ENCODE measurements at places on chromosomes 5 and 9.

DNA sequence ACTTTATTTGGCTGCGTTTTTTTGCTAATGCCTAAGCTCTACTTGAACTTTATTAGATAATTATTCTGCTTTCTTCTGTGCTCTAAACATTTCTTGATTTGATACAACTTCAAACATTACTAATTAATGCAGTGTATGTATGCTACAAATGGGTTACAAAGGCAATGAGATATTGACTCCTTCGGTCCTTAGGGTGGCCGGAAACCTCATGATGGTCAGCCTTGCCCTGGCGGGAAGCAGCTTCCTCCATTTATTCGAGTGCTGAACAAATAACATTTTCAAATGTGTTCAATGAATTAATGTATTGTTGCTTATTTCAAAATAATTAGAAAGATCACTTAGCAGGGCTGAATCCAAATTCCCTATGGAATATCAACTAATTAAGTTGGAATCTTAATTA, 3.9 kb upstream of the LNPEP start:
- no peak for DNase-seq

- DNase-seq = no peak
Measured at GRCh38 chr5:126020770-126021169, 402.4 kb upstream of the GRAMD2B start.

- DNase-seq = no peak
Measured at GRCh38 chr9:38089387-38090165, 20.5 kb upstream of the SHB start.

GRCh38 chr5:61599370-61600122, 267.5 kb downstream of the ZSWIM6 start:
- peak; percentile 35 for DNase-seq

DNA sequence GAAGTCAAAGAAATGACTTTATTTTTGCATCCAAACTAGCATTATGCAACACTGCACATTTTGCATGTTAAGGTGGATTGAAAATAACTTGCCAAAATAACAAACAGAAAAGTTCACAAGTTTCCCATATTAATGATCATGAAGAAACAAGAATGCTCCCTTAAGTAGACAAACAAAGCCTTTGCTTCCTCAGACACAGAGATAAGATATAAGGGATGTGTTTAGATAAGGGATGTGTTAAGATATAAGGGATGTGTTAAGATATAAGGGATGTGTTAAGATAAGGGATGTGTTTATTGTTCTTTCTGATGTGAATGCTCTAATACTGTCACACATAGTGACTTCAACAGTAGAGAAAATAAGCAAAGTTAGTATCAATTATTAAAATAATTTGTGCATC, 174.8 kb downstream of the GABRG2 start:
- no peak for DNase-seq

- no peak for DNase-seq
Measured at GRCh38 chr9:137530331-137530730, 19.9 kb downstream of the PNPLA7 start.

DNA sequence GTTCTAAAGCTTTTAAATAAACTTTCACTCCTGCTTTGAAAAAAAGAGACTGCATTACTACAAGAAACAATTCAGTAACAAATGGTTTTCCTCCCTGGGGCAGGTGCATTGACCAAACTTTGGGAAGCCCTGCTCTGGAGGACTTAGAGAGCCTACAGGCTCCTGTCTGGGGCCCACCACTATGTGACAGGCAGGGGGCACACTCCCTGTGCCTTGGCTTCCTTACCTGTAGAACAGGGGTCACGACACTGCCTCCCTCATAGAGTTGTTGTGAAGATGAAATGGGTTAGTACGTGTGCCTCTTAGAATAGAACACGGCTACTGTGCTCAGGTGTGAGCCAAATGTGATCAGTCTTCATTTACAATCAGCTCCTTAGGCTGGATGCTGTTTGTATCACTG, 130.1 kb downstream of the GPBP1 start:
- no peak for DNase-seq

DNA sequence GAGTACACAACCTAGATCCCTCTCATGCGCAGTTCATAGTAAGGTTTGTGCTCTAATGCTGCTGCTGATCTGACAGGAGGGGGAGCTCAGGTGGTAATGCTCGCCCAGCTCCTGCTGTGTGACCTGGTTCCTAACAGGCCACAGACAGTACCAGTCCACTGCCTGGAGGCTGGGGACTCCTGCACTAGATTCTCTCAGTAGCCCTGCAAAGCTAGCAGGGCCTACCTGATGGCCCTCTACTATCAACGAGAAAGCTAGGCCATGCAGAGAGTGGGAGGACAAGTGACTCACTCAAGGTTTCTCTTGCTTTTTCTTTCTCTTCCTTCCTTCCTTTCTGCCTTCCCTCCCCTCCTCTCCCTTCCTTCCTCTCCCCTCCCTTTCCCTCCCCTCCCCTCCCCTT, 55.1 kb upstream of the TEX48 start:
- DNase-seq = no peak

DNA sequence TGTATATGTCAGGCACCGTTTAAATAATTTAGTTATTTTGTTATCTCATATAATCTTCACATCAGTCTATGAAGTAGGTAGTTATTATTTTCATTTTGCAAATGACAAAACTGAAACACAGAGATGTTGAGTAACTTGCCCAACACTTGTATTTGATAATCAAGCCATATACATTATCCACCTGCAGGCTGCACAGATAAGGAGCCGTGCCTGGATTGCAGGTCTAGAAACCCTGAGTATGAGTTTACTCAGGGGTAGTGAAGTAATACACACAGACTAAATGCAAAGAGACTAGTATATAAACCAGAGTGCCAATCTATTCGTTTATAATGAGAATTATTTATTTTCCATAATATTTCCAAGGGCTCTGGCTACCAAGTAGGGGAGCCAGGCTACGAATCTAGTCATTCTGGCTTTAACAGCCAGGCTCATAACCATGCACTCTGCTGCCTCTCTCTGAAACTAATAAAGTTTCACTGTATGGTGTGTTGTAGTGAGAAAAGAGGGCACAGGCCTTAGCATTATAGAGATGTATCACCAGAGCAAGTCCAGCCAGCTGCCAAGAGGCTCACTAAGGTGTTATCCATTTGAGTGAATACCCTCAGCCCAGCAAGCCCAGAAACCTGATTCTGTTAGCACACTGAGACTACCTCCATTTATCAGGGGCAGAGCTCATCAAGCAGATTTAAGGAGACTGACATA, 4.5 kb downstream of the HEMGN start:
- no peak for DNase-seq

DNA sequence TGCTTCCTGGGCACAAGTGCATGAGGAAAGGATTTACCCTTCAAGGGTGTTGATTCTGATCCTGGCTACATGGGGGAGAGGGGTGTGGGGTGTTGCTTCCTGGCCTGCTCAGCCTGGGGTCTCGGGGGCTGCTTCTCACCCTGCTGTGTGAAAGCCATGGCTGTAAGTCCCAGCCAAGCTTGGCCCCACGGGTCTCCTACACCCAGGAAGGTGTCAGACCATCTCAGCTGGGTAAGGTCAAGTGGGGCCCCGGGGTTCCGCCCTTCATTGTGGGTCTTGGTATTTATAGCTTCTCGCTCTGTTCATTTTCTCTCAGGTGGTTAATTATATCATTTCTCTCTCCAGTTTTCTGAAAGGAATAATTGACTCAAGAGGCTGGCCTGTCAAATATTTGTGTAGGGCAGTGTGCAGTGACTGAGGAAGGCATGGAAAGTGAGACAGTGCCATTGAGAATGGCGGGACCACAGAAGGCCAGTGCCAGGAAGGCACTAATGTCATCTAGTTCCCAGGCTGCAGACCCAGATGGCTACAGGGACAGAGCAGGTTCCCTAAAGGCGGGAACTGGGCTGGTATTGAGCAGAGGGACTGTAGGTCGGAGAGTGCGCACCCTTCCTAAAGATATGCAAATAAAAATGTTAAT, 126.0 kb downstream of the FOXD1 start:
- no peak for DNase-seq

- DNase-seq = peak; percentile 68
Measured at GRCh38 chr5:138950421-138951031, 75.4 kb upstream of the LRRTM2 start.

- DNase-seq = no peak
Measured at GRCh38 chr9:128001779-128002298, 21.1 kb upstream of the EEIG1 start.

GRCh38 chr9:15104826-15105420, 194.7 kb upstream of the FREM1 start:
- no peak for DNase-seq

DNA sequence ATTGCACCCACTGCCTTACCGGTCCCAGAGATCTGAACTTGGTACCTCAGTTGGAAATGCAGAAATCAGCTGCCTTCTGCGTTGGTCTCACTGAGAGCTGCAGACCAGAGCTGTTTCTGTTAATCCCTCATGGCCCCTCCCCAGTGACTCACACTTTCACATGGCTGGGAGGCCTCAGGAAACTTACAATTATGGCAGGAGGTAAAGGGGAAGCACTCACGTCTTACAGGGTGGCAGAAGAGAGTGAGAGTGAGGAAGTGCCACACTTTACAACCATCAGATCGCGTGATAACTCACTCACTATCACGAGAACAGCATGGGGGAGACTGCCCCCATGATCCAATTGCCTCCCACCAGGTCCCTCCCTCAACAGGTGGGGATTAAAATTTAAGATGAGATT, 648.5 kb downstream of the MTRR start:
- no peak for DNase-seq

DNA sequence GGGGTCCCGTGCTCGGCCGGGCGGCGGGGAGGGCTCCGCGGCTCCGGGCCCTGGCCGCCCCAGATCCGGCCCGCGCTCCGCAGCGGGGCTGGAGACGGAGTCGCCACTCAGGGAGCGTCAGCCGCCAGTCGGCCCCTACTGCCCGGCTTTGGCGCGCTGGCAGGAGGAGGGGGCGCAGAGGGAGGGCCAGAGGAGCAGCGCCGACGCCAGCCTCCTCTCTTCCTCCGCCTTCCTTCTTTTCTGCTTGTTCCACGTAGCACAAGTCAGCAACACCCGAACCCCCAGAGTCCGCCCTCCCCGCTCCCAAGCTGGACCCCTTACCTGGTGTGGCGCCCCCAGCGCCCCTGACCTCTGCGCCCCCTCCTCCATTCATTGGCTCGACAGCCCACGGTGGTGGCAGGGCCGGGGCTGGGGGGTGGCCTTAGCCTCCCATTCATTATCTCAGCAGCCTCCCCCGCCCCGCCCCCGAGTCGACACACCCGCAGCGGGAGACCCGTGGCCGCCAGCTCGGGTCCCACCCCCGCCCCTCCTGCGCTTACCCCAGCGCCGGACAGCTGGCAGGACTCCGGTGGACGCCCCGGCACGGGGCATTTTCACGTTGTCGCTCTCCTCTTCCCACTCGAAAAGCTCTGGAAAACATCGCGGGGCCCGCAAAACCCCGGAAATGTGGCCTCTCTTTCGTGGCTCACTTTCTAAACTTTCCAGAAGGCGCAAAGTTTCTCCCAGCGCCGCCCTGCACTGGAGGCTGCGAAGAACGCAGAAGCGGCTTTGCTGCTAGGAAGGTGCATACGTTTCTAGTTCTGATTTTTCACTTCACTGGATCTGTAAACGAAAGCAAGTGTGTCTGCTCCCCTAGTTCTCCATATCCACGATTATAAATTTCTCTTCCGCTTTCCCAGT, at the start of gene LPAR1:
Gene LPAR1, minus strand, starts transcription at position 140 of the 900 bp plus-strand sequence. CDS start 66,353 bp downstream, outside the sequence.
- DNase-seq = peak; percentile 52

DNA sequence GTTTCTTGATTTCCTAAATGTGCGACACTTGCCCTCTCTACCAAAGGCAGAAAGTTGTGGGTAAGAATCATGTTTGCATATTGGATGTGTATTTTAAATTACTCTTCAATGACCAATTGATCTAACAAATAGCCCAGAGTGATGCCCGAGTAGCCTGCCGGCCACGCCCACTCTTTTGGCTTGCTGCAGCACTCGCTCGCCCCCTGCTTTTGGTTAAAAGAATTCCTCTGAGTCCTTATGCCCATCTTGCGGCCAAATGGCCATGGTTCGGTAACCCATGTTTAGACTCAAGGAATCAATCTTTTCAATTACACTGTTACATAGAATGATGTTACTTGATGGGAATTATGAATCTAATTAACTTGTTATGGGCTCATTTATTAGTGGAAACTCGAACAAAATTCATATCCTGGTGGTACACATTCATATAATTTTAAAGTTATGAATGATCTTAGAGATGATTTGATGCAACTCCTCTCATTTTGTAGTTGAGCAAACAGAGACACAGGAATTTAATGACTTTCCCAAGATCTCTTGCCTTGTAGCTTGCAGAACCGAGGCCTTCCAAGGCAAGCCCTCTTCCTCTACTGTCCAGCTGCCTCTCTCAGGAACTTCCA, 36.5 kb downstream of the PPIC start:
- DNase-seq = no peak

GRCh38 chr5:141119250-141119649, 2.4 kb upstream of the PCDHB4 start:
- no peak for DNase-seq

DNA sequence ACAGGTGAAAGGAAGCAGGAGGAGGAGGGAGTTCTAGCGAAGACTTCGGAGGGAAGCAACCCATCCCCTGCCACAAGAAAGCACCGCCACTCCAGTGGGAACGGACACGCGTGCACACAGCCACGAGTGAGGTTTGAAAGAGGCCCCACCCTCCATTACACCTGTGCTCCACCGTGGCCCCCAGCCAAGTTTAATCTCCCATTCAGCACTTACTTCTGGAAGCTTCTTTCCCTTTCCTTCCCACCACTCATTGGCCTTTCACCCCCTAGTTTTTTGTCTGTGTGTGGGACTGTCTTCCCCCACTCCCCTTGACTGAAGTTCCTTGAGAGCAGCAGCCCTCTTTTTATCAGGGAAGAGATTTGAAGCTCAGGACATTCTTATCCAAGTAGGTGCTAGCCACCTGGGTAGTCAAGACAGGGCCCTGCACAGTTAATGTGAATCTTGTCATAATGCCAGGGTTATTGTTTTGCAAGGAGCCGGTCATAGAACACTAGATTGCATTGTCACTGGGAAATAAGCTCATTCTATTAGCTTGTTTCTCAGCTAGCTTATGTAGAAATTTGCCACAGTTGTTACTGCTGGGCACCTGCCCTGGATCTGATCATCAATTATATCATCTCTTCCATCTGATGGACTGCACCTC, 256.0 kb downstream of the DOCK8 start:
- DNase-seq = peak; percentile 17

GRCh38 chr9:134535171-134535570, 106.4 kb upstream of the COL5A1 start:
- DNase-seq = no peak

GRCh38 chr9:96450613-96451528, 902 bp downstream of the HABP4 start:
- no peak for DNase-seq

DNA sequence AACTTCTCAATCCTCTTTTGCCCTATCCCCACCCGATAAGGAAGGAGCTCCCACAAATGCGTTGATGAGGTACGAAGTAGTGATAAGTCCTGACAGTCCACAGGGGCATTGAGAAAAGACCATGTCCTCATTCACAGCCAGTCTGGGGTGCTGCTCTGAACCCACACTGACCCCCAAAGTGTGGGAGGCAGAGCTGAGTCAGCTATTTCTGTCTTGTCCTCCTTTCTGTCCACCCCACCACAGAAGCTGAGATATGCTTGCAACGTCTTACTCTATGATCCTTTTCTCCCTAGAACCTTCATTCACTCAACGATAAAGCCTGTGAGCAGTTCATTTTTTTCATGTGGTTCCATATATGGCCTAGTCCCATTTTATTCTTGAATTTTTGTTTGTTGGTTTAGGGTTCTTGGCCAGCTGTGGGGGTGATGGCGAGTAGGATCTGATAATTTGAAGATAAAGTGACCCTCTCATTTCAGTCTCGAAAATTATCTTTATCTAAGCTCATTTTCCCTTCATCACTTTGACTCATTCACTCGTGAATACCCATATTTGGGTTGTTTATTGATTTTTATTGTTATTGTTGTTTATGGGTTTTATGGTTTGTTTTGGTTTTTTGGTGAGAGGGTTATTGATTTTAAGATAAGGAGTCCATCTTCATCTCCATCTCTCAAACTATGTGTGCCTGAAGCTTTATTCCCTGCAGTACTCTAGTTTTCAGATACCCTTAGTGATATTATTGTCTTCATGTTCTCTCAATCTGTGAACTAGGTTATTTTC, 58.5 kb upstream of the ZNF366 start:
- DNase-seq = no peak
